Karpas-422 (cell line): ENCODE measurements at places on chromosomes 5 and 9. TPM values are rescaled to one million over a fixed set of nuclear protein-coding genes. Genes with fewer than 3 reads are reported as not detected.

SPINK6 gene
- total RNA-seq = not detected in 2 replicates

RASGRF2 gene
- 11.1 and 19.4 TPM in 2 replicates for total RNA-seq

DNA sequence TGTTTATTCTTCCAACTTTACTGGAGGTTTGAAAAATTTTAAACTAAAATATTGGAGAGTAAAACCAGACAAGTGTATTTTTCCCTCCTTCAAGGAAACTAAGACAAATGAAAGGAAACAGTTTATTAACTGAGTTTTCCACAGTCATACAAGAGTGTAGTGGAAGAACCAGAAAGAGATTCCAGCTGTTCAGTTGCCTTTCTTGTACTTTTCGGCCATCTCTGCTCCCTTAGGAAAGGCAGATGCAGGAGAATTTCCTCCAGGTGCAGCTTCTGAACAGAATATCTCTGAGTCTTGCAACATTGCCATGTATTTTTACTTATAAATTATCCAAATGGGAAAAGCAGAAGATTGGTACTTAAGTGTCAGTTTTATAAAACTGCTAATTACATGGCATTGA, 217.1 kb downstream of the MAST4 start:
- H3K36me3 ChIP-seq = no peaks in the 10 kb centered on the region
- H3K4me3 ChIP-seq = no peak overlapping the region
- H3K27me3 ChIP-seq = no peaks in the 10 kb centered on the region
- no peak overlapping the region for H3K27ac ChIP-seq
- H3K4me1 ChIP-seq = peaks cover 48% of the 10 kb centered on the region

GRCh38 chr5:74336297-74336696, 304.2 kb downstream of the ENC1 start:
- H3K27me3 ChIP-seq = no peaks in the 10 kb centered on the region
- DNase-seq = no peak
- no peaks in the 10 kb centered on the region for H3K36me3 ChIP-seq
- no peak overlapping the region for H3K4me3 ChIP-seq

- no peak overlapping the region for H3K4me3 ChIP-seq
- no peak overlapping the region for H3K27ac ChIP-seq
- no peaks in the 10 kb centered on the region for H3K27me3 ChIP-seq
- peaks cover 29% of the 10 kb centered on the region for H3K4me1 ChIP-seq
- no peaks in the 10 kb centered on the region for H3K36me3 ChIP-seq
These were observed 6.0 kb upstream of the BOD1 start for GRCh38 chr5:173622183-173623047.
